ENCODE measurements at places on chromosomes 16 and 17. TPM values are rescaled to one million over a fixed set of nuclear protein-coding genes. Genes with fewer than 3 reads are reported as not detected.

AARS1 gene
- 85.9 TPM for total RNA-seq

PYDC1 gene
- not detected for total RNA-seq

CALB2 gene
- total RNA-seq = not detected

ADAP2 gene
- total RNA-seq = 28.1 TPM

HELZ gene
- total RNA-seq = 92.2 TPM

SEZ6 gene
- 0.20 TPM for total RNA-seq

RGS9 gene
- total RNA-seq = 3.9 TPM

TBC1D3H gene
- not detected for total RNA-seq

CCL17 gene
- not detected for total RNA-seq

ASPHD1 gene
- total RNA-seq = 3.8 TPM

RAC3 gene
- total RNA-seq = 3.0 TPM

ADGRG1 gene
- 39.0 TPM for total RNA-seq

RASL10B gene
- total RNA-seq = 1.0 TPM

PRDM7 gene
- total RNA-seq = not detected

NPTX1 gene
- 3.1 TPM for total RNA-seq

TPSD1 gene
- total RNA-seq = 4.3 TPM

ETV4 gene
- 3.1 TPM for total RNA-seq

LPO gene
- total RNA-seq = not detected

SLC16A5 gene
- 140 TPM for total RNA-seq

SPATA22 gene
- 2.1 TPM for total RNA-seq

ACSM2A gene
- total RNA-seq = not detected

PERCC1 gene
- not detected for total RNA-seq

ZSWIM7 gene
- 22.6 TPM for total RNA-seq

DNAI2 gene
- total RNA-seq = 0.29 TPM

BRD7 gene
- 56.6 TPM for total RNA-seq

CYTH1 gene
- 195 TPM for total RNA-seq

HOXB2 gene
- 15.0 TPM for total RNA-seq

VPS9D1 gene
- total RNA-seq = 7.4 TPM

FOXL1 gene
- 0.46 TPM for total RNA-seq

IRX3 gene
- 56.8 TPM for total RNA-seq

FAM171A2 gene
- 2.5 TPM for total RNA-seq

ANTKMT gene
- 38.7 TPM for total RNA-seq

PIK3R5 gene
- total RNA-seq = 22.3 TPM

TBX4 gene
- 69.1 TPM for total RNA-seq

KRT15 gene
- total RNA-seq = 10.5 TPM

TMEM100 gene
- total RNA-seq = 195 TPM

SBK1 gene
- 1.1 TPM for total RNA-seq

SRL gene
- not detected for total RNA-seq

NHERF2 gene
- total RNA-seq = 456 TPM

KRT14 gene
- not detected for total RNA-seq

TNS4 gene
- not detected for total RNA-seq

MLX gene
- total RNA-seq = 90.3 TPM

MATCAP1 gene
- 9.1 TPM for total RNA-seq

NPIPB12 gene
- total RNA-seq = 158 TPM

RBFOX1 gene
- total RNA-seq = not detected

C17orf113 gene
- total RNA-seq = 2.2 TPM

SRCIN1 gene
- total RNA-seq = 3.8 TPM

C17orf78 gene
- total RNA-seq = not detected

EIF3C gene
- total RNA-seq = 410 TPM

OR3A3 gene
- total RNA-seq = not detected

CNTNAP4 gene
- total RNA-seq = not detected

FAM20A gene
- total RNA-seq = 102 TPM

ASPA gene
- 0.79 TPM for total RNA-seq

MPO gene
- 0.98 TPM for total RNA-seq

ACBD4 gene
- 68.1 TPM for total RNA-seq

Measured in upper lobe of left lung (tissue), 6 donors.